ENCODE measurements at places on chromosomes 3 and 15.

DNA sequence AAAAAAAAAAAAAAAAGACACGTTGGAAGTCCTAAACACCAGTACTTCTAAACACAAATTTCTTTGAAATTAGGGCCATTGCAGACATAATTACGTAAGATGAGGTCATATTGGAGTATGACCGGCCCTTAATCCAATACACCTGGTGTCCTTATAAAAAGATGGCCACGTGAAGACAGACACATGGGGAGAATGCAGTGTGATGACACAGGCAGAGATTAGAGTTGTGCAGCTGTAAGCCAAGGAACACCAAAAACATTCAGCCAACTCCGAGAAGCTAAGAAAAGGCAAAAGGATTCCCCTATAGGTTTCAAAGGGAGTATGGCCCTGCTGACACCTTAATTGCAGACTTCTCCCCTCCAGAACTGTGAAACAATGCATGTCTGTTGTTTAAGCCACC is 379.0 kb upstream of the PDZRN3 start:
- DNase-seq, result no peak

- no peak for DNase-seq
These were observed 335.1 kb upstream of the UMPS start for GRCh38 chr3:124395162-124395561.

- DNase-seq, result no peak
These were observed 531.2 kb upstream of the SEMA6D start for GRCh38 chr15:47186075-47186474.

GRCh38 chr3:75380276-75380771 is 283.8 kb upstream of the FRG2C start:
- DNase-seq, result no peak

GRCh38 chr3:16599694-16600093 is 5.5 kb downstream of the DAZL start:
- DNase-seq, result no peak

GRCh38 chr3:184710870-184711492 is 883 bp downstream of the MAGEF1 start:
- DNase-seq, result no peak

- DNase-seq, result no peak
These were observed 184.5 kb downstream of the NR1D2 start for GRCh38 chr3:24129549-24129948.

DNA sequence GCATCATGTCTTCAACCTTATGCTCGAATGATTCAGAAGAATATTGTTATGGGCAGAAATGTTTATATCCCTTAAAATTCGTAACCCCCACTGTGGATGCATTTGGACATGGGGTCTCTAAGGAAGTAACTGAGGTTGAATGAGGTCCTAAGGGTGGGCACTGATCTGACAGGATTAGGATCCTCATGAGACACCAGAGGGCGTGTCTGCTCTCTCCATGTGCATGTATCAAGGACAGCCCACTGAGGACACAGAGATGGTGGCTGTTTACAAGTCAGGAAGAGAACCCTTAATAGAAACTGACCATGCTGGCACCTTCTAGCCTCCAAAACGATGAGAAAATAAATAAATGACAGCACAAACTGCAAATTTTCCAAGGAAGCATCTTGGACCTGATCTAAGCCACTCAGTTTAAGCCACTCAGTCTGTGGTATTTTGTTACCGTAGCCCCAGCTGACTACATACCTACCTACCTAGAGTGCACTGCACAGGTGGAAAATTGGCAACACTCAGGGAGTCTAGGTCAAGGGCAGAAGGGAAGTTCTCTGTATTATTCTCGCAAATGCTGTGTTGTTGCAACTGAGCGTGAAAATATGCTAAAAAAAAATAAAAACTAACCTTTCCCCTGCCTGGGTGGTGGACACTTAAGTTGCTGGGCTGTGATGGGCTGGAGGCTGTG is 126.6 kb downstream of the TJP1 start:
- DNase-seq, result no peak

DNA sequence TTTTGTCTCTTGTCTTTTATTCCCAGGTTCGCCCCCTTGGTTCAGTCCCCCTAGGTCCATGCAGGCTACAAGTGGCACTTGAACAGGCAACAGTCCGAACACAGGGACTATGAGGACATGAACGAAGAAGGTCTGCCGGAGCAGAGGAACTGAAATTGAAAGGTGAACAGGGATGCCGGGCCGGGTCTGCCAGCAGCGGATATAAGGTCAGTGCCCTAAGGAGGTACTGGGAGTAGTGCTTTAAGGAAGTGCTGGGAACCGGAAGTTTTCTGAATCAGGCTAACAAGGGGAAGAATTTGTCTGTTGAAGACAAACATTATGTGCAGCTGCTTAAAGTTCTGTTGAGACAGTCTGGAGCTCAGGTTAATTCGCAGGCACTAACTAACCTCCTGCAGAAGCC is 46.8 kb downstream of the LSM3 start:
- no peak for DNase-seq

GRCh38 chr3:138157743-138158142 is 17.0 kb downstream of the DBR1 start:
- DNase-seq, result no peak

GRCh38 chr15:72824112-72824511 is 40.6 kb upstream of the ADPGK start:
- no peak for DNase-seq

- DNase-seq, result no peak
These were observed 692 bp downstream of the UBE2E2 start for GRCh38 chr3:23203708-23204330.

GRCh38 chr15:29141308-29142128 is 128.1 kb downstream of the NSMCE3 start:
- DNase-seq, result no peak

GRCh38 chr15:74758736-74759135 is 10.1 kb downstream of the CYP1A2 start:
- DNase-seq, result no peak

- no peak for DNase-seq
These were observed 1.4 kb downstream of the ZNF609 start for GRCh38 chr15:64461721-64462162.

DNA sequence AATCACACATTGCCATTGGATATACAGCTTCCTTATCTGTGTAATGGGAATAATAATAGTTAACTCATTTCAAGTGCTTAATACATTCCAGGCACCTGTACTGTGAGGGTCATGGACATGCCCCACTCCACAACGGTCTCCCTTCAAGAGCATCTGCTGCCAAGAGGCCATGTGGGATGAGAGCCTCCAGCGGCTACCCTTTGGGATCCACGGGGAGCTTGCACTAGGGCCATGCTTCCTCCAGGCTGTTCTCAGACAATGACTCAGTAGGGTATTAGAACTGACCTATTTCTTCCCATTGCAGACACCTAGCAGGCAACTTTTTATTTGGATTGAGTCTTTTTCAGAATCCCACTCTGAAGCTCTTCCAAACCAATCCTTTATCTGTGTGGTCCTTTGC is 1078.9 kb downstream of the TUSC7 start:
- no peak for DNase-seq

GRCh38 chr3:192727032-192727847 is at the start of gene FGF12:
Gene FGF12, minus strand, starts transcription at chr3:192727541.
- DNase-seq, result peak; percentile 82

- no peak for DNase-seq
These were observed at the start of gene PXK for GRCh38 chr3:58332575-58333188. Gene PXK, plus strand, starts transcription at chr3:58332892. Its CDS starts 97 bp downstream, at chr3:58332989.

GRCh38 chr15:86002444-86002843 is 77.2 kb upstream of the AGBL1 start:
- no peak for DNase-seq

DNA sequence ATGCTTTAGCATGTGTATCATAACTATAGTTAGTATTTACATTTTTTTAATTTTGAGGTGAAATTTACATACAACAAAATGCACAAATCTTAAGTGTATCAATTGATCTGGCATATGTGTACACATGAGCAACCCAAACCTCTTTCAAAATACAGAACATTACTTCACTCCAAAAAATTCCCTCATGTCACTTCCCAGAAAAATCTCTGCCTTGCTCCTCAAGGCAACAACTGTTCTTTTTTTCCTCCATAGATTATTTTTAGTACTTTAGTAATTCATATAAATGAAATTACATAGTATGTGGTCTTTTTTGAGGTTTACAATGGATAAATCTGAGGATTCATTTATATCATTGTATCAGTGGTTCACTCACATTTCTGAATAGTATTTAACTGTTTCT is 84.9 kb downstream of the TRIM42 start:
- no peak for DNase-seq

- no peak for DNase-seq
These were observed 225.9 kb upstream of the C2CD4B start for GRCh38 chr15:62390791-62391640.

GRCh38 chr3:47362701-47363100 is 18.1 kb upstream of the PTPN23 start:
- DNase-seq, result no peak

- no peak for DNase-seq
These were observed 112.2 kb upstream of the SLC4A7 start for GRCh38 chr3:27596334-27596841.

DNA sequence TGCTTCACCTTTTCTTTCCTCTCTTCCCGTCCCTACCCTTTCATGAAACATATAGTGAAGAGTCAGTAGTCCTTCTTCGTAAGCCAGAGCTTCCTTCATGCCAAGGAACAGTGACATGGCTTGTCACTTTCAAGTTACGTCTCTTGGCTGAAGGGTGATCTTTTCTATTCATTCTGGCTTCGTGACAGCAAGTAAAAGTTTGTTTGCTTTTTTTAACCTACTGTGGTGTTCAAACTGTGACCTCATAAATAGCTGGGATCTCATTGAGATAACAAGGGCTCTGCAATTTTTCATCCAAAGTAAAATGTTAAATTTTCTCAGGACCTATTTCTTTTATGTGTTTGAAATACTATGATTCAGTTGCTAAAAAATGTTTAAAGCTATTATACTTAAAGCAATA is 10.5 kb downstream of the CDIN1 start:
- no peak for DNase-seq

DNA sequence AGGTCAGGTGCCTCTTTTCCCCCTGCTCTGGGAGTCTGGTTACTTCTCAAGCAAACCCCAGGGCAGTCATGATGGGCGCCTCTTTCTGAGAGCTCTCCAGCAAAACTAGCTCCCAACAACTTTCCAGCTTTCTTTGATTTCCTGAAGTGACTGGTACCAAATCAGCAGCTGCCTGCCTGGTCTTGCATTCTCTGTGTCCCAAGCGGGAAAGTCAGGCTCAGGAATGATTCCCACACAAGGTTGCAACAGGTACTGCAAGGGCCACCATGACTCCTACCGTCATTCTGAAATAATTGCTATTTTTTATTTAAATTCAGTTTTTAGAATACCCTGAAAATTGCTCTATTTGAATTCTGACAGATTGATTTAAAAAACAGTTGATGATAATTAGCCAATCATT is 658.7 kb downstream of the SQOR start:
- DNase-seq, result no peak

GRCh38 chr3:194135516-194135805 is 487 bp upstream of the HES1 start:
- DNase-seq, result no peak

- DNase-seq, result no peak
These were observed 92.0 kb downstream of the IGF1R start for GRCh38 chr15:98740295-98740694.

- DNase-seq, result no peak
These were observed 16.8 kb downstream of the PLA2G4B start for GRCh38 chr15:41855261-41855961.

DNA sequence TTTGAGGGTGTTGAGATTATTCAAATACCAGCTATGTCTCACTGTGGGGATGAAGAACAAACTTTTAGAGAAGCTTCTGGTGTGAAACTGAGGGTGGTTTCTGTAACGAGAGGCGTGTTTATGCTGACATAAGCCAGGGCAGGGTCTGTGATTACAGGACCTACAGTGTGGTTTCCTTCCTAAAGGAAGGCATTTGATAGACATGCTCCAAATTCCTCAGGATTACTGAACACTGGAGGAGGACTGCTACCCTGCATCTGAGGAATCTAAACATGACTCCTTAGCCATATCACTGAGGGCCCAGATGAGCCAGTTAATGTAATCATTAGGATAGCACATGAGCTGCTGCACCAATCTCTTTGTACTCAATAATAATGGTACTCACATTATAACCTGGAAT is 328.4 kb upstream of the UMPS start:
- DNase-seq, result no peak

GRCh38 chr15:45351227-45351626 is 27.1 kb downstream of the GATM start:
- DNase-seq, result no peak

DNA sequence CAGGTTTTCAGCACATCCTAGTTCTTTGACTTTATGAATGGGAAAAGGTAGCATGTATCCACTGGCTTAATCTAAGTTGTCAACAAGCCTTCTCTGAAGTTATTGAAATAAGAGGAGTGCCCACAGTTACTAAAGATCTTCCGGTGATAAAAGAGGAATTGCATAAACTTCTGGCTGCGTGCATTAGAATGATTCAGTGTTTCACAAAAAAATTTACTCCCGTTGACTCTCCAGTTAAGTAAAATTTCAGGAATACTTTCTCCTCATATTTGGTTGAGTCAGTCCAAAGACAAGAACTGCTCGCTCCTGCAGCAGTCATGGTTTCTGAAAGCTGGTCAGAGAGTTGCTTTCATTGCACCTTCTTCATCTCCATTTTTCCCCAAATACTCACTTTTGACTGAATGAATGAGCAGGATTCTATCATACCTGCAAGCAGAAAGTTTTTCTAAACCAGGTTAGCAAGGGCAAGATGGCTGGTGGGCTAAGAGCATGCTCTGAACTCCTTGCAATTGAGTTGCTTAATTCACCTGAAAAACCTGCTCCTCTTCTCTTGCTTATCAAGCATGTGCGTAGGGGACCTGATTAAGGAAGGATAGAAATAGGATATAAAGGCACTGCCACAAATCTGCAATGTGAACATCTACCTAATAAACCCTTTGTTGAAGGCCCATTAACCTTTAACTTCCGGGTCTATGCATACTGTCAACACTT is 64.2 kb upstream of the TIMP4 start:
- DNase-seq, result no peak

DNA sequence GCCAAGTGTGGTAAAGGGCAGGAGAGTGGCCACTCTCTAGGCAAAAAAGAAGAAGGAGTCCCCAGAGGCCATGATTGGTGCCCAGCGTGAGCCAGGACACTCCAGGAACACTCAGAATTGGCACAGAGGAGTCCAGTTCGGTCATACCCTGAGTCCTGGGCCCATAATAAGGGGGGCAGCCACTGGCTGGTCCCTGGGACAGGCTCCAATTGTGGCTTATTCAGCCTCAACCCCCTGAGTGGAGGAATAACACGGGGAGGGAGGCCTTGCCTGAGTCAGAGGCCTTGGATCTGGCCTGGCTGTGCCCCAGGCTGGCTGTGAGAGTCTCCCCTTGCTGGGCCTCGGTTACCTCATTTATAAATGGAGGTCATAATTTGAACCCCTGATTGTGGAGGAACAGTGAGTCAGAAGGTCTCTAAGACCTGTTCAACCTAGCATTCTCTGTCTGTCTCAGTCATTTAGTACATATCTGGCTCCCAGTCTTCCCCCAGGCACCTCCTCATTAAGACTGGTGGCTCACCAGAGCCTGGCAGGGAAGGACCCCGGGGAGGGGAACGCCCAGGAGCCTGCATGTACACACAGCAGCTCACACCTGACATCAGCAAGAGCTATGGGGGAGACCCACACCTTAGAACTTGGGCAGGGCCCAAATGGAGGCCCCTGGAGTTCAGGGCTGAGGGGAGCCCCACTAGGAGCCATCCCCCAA is 95.9 kb upstream of the ATP2B2 start:
- DNase-seq, result no peak

- no peak for DNase-seq
These were observed 25.0 kb downstream of the USP13 start for GRCh38 chr3:179677884-179678283.

Measured in iPS DF 19.7 (cell line).